NCI-H446 treated with DMSO at 0.1 percent for 48 hours (cell line): ENCODE measurements at places on chromosomes 4 and X.

- DNase-seq: no peak
These were observed 81.6 kb downstream of the SORBS2 start for GRCh38 chr4:185730387-185730786.

DNA sequence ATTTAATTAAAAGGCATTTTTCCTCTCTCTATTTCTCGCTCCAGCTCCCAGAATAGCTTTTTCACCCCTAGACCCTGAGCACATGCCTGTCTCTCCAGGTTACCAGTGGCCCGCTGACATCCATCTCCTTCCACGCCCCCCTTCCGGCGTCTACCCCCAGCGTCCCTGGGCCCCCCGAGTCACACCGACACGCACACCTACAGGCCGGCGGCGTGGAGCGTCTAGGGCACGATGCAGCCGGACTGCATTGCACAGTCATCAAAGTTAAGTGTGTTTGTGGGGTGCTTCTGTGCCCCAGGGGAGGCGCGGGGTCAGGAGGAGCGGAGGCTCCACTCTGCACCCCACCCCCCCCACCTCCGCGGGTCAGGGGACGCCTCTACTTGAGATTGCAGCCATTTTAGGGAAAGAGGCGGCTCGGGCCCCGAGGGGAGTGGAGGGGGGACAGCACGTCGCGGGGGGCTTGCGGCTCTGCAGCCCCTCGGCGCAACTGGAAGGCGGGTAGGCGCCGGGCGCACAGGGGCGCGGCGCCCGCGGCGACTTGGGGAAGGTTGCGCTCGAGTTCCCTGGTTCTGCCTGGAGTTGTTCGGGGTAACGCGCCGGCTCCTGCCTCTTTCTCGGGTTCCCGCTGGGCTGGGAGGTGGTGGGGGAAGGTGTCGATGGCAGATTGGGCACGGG is 112.7 kb downstream of the DHX15 start:
- DNase-seq: no peak

- DNase-seq: no peak
These were observed 217.5 kb downstream of the DHRSX start for GRCh38 chrX:2283111-2283859.

DNA sequence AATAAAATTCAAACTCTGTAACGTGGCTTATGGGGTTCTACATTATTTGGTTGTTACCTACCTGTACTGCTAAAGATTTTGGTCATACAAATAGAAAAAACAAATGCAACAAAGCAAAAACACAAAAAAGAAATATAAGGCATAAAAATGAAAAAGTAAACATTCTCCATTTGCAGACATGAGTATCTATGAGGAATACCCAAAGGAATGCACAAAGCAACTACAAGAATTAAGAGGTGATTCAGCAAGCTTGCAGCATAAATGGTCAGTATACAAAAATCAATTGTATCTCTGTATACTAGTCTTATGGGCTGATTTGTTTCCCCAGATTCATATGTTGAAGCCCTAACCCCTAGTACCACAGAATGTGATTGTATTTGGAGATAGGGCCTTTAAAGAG is 3.6 kb upstream of the PDE5A start:
- no peak for DNase-seq

DNA sequence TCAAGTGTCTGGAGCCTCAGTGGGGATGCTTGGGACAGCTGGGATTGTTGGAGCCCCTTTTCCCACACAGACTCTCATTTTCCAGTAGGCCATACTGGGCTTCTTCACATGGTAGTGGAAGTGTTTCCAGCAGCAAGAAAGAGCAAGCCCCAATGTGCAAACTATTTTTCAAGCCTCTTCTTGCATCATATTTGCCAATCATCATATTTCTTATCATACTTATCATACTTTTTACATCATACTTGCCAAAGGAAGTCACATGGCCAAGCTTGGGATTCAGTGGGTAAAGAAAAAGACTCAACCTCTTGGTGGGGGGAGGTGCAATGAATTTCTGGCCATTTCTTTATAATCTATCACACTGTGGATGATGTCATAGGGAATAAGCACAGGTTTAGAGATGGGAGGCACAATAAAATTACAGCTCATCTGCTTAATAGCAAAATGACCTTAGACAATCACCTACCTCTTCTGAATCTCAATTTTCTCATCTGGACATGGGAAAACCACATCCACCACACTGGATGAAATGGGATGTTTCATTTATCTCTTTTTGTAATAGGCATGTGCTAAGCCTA is 174.2 kb downstream of the MID1IP1 start:
- no peak for DNase-seq

- no peak for DNase-seq
These were observed 184.7 kb upstream of the ZCCHC13 start for GRCh38 chrX:74119016-74119910.

GRCh38 chrX:154797006-154797405 is 8.3 kb downstream of the MPP1 start:
- DNase-seq: no peak

DNA sequence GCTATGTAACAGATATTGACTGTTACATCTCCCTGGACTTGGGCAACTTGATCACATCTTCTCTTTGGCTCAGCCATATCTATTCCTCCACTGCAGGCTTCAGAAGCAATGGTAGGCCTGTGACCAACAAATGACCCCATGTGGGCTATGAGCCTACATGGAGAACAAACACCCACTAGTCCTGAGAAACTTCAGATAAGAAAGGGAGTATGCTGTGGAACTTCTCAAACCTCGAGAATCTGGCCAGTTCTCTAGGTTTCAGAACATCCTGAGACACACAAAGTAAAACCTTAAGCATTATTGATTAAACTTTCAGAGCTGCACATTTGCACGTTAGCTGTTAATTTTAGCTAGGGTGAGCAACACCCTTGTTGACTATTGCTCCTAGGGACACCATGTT is 16.3 kb downstream of the RBMX2 start:
- no peak for DNase-seq

DNA sequence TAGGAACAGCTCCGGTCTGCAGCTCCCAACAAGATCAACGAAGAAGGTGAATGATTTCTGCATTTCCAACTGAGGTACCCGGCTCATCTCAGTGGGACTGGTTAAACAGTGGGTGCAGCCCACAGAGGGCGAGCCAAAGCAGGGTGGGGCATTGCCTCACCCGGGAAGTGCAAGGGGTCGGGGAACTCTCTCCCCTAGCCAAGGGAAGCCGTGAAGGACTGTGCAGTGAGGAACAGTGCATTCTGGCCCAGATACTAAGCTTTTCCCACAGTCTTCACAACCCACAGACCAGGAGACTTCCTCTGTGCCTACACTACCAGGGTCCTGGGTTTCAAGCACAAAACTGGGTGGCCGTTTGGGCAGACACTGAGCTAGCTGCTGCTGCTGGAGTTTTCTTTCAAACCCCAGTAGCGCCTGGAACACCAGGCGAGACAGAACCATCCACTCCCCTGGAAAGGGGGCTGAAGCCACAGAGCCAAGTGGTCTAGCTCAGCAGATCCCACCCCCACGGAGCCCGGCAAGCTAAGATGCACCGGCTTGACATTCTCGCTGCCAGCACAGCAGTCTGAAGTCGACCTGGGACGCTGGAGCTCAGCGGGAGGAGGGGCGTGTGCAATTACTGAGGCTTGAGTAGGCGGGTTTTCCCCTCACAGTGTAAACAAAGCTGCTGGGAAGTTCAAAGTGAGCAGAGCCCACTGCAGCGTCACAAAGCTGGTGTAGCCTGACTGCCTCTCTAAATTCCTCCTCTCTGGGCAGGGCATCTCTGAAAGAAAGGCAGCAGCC is 84.6 kb downstream of the THOC2 start:
- DNase-seq: no peak

GRCh38 chrX:56788229-56788628 is 59.2 kb downstream of the NBDY start:
- DNase-seq: no peak

- DNase-seq: no peak
These were observed 36.5 kb upstream of the GUCY1B1 start for GRCh38 chr4:155722336-155722735.

DNA sequence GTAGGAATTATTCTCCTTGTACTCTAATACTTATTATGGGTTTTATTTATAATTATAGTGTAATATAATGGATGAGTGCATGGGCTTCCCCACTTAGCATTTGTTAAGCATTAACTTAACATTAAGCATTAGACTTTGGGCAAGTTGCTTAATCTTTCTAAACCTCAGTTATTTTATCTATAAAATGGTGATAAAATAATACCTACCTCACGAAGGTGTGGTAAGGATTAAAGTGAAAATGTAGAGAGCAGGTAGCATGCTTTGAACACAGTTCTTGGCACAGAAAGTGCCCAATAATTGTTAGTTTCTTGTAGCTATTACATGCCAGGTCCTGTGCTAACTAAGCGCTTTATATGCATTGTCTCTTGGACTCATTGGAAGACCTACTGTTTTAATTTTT is 2.6 kb downstream of the MSMO1 start:
- DNase-seq: no peak

GRCh38 chr4:184896868-184897715 is 71.3 kb upstream of the ACSL1 start:
- DNase-seq: no peak

DNA sequence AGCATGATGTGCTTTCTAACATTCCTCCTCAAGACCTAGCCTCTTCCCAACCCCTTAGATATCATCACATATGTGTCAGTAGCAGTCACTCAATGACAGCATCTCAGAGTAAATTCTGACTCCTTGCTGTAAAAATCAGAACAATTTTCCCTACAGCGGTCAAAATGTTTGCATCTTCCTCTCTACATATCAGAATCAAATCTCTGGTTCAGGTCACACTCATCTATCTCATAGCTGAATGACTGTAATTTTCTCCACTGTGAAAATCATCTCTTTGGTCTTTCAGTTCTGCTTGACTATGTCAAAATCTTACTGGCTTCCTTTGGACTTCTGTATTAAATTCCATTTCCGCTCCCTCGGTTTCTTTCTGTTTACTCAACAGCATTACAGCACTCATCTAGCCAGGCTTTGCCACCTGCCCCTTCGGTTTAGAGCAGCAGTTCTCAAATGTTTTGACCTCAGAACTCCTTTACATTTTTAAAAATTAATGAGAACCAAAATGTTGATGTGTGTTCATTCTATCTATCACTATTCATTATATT is 57.3 kb downstream of the AGA start:
- DNase-seq: no peak

DNA sequence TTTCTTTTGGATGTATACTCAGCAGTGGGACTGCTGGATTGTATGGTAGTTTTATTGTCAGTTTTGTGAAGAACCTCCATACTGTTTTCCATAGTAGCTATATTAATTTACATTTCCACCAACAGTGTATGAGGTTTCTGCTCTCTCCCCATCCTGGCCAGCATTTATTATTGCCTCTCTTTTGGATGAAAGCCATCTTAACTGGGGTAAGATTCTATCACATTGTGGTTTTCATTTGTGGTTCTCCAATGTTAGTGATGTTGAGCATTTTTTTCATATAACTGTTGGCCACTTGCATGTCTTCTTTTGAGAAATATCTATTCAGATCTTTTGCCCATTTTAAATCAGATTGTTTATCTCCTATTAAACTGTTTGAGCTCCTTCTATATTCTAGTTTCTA is 27.6 kb downstream of the QRFPR start:
- no peak for DNase-seq

DNA sequence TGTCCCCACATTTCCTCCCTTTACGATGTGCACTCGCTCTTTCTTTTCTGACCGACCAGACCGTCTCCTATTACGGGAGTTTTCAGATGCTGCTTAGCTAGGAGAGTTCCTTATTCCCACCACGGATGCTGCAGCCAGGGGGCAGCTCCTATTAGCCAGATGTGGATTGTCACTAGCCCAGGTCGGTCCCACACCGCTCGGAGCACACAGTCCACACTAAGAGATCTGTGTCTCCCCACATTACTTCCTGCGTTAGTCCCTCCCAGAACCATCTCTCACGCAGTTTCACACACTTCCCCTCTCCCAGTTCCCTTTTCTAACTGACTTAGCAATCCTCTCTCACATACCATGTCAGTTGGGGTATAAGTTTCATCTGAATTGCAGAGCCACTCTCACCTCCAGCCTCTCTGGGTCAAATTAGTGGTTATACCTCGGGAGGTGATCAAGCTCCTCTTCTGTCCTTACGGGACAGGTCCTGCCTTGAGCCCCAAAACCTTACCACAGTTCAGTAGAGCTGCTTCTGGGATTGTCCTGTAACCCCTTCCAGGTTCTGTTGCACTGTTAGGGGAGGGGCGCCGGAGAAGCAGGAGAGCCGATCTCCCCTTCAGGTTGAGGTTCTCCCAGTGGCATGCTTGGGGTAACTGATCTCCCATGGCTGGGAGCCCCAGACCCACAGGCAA is 28.2 kb downstream of the SULT1E1 start:
- DNase-seq: no peak

DNA sequence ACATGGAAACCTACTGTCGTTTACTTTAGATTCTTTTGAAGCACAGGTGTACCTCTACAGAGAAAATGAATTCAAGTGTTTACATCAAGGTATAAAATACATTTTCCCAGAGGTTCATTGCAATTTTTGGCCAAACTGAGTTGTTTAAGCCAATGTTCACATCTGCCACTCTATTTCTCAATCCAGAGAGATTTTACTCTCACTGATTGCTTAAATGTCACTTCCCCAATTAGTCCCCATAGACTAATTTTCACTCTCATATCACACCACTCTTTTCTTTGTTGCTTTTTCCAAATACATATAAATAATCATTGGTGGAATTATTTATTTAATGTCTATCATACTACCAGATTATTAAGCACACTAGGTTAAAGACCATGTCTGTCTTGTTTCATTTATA is 271.8 kb downstream of the PPP3CA start:
- DNase-seq: no peak

- DNase-seq: no peak
These were observed 729 bp upstream of the IRF2 start for GRCh38 chr4:184475096-184475461.

DNA sequence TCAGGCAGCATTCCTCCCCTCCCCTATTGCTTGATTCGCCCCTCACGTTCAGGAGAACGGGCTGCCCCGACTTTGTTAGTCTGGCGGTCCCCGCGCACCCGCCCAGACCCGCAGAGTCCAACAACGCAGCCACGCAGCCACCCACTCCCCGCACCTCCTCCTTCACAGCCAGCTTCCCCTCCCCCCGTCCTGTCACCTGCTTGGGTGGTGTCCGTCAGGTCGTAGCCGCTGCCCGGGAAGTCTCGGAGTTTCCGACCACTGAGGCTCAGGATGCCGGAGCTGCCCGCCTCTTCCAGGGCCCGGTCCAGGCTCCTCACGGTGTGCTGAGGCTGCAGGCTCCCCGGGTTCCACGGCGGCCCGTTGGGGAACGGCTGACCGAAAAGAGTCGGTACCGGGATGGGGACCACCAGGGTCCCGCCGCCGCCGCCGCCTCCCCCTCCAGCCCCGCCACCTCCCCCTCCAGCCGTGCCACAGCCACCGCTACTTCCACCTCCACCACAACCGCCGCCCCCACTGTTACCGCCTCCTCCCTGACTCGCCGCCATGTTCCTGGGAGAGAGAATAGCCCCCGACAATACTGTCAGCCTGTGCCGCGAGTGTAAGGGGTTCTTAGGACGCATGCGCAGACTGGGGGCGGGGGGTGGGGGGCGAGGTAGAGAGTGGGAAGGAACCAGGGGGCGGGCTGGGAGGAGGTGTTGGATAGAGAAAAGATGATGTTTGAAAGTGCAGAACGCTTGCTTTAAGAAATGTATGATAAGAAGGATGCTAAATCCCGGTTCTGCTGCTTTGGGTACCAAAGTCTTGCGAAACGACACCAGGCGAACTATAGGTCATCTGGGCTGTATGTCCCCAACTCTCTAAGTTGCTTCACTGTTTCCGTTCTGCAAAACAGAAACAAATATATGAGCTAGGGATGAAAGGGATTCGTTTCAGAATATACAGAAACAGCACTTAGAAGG is at the start of gene LRCH2:
Gene LRCH2 (minus strand): TSS at position 600 of the 959 bp plus-strand sequence. CDS start 55 bp downstream, at position 545.
- DNase-seq: no peak

- DNase-seq: no peak
These were observed 108.3 kb upstream of the DUSP21 start for GRCh38 chrX:44735498-44735897.
